ENCODE measurements at places on chromosomes 3 and 15.

- no peak for DNase-seq
These were observed 170.9 kb downstream of the EPHB1 start for GRCh38 chr3:134965865-134966481.

GRCh38 chr3:37703626-37704025 lies 158.1 kb upstream of the CTDSPL start:
- no peak for DNase-seq

DNA sequence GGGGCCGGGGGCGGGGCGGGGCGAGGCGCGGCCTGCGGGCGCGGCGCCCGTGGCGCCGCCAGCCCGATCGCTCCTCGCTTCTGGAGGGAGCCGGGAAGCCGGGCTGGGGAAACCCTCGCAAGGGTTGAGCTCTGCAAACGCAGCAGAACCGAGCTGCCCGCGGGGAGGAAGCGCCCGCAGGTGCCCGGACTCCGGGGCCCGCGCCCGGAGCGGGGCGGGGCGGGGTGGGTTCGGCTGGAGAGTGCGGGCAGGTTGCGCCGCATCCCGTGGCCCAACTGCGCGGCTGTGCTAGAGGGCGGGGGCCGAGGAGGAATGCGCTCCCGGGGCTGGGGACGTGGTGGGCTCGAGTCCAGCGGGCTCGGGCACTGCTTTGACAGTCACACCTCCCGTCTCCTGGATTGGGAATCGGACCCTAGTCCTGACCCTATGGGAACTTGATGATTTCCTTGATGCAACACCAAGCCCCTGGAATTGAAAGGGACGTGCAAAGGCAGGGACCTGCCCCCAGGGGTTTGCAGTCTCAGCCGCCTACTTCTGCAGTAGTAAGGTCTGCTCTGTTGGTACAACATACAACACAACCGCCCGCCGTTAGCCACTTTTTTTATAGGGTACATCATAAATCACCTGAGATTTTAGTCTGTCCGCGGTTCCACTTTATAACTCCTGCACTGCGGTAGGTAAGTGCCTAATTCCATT lies 34.3 kb downstream of the ZBTB38 start:
- DNase-seq, result no peak

- no peak for DNase-seq
These were observed 84.0 kb downstream of the LIPC start for GRCh38 chr15:58515807-58516206.

DNA sequence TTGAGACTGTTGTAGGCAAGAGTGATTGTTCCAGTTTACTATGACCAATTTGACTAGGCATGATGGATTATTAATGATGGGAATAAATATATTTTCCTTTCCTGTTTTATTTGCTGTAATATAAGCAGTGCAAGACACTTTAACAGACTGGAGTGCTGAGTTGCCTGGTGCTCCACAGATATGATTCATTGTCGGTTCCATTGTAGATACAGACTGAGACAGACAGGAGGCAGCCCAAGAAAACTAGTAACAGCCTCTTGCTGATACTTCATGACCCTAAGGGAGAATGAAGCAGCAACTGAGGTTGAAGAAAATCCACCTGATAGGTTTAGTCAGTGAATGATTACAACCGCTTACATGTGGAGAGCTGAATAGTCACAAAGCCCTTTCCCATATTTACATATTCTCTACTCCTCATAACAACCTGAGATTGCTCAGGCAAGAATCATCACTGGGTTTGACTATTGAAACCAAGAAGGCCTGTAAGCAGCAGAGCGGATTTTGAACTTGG lies 235.1 kb upstream of the TPRG1 start:
- no peak for DNase-seq

GRCh38 chr3:32667072-32667582 lies 17.9 kb upstream of the CNOT10 start:
- DNase-seq, result no peak

GRCh38 chr3:155411500-155412223 lies 118.2 kb upstream of the STRIT1 start:
- no peak for DNase-seq

GRCh38 chr3:192850451-192850981 lies 67.1 kb downstream of the MB21D2 start:
- no peak for DNase-seq

GRCh38 chr3:23987356-23987755 lies 42.3 kb downstream of the NR1D2 start:
- DNase-seq, result no peak

- no peak for DNase-seq
These were observed 81.0 kb downstream of the PLXNA1 start for GRCh38 chr3:127063916-127064315.

DNA sequence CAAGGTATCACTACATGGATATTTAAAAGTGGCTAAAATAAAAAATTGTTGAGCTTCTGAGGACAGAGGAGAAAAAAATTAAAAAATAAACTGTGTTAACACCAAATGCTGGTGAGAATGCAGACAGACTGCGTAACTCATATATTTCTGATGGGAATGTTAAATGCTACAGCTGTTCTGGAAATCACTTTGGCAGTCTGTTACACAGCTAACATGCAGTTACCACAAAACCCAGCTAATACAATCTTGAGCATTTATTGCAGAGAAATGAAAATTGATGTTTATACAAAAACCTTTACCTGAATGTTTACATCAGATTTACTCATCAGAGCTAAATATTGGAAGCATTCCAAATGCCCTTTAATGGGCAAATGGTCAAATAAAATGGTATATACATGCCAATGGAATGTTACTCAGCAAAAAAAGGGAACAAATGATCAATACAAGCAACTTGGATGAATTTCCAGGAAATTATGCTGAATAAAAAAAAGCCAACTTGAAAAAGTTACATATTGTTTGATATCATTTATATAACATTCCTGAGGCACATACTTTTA lies 24.6 kb downstream of the MNS1 start:
- no peak for DNase-seq

GRCh38 chr3:189664311-189664710 lies 33.1 kb downstream of the TP63 start:
- DNase-seq, result no peak

DNA sequence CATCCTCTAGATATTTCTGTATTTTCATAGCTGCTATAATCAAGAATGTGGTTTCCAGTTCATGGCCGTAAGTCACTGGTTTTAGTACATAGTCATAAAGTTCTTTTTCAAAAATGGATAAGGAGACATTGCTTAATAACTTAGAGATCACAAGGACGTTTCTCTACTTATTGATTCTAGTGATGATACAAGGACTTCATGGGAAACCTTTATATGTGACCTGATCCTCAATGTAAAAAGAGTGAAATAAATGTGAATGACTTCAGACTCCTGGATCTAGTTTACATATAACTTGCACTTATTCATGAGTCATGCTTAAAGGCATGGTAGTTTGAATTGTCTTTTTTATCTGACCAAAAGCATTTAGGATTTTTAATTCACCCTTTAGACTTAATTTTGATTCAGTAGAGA lies 35.2 kb downstream of the TSC22D2 start:
- DNase-seq, result no peak

- no peak for DNase-seq
These were observed 58.8 kb downstream of the TUBGCP4 start for GRCh38 chr15:43429687-43430086.

DNA sequence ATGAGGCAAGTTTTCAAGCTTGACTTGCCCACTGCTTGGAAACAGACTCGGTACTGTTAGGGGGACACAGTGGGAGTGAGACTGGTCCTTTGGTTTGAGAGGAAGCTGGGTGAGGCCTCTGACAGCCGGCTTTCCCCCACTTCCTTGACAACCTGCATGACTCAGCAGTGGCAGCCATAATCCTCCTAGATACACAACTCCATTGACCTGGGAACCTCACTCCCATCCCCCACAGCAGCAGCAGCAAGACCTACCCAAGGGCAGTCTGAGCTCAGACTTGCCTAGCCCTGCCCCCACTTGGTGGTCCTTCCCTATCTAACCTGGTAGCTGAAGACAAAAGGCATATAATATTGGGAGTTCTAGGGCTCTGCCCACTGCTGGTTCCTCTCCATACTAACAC lies 1043.5 kb upstream of the ALCAM start:
- no peak for DNase-seq

GRCh38 chr15:62748196-62748595 lies 294.4 kb upstream of the TPM1 start:
- no peak for DNase-seq

DNA sequence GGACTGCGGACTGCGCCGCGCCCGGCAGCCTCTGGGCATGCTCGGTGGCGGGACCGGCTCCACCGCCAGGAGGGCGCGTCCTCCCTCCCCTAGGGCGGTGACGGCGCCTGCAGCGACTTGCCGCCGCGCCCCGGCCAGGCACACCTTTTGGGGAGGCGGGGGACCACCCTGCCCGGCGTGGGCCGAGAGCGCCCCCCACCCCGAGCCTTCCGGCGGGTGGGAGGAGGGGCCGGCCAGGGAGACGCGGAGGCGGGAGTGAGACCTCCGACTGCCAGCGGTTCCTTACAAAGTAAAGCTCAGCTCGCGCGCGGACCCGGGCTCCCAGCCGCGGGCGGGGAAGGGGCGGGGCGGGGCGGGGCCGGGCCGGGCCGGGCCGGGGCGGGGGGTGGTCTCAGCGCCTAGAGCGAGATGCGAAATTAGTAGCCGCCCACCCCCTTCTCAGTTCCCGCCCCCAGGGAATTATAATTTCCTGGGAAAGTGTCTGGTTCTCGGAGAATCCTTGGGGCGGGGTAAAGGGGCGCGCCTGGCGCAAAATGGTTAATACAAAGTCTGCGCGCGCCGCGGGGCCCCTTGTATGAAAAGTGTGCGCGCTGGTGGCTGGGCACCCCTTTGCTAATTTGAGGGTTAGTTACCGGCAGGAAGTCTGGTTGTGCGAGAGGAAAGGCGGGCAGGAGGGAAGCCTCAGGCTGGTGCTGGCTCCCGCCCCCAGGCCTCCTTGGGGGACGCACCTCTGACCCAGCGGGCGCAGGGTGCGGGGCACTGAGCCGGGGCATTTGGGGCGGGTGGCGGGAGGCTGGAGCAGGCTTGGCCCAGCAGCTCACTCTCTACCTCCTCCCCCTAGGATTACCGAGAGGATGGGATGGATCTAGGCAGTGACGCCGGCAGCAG lies 224.8 kb upstream of the IL12A start:
- DNase-seq, result no peak

DNA sequence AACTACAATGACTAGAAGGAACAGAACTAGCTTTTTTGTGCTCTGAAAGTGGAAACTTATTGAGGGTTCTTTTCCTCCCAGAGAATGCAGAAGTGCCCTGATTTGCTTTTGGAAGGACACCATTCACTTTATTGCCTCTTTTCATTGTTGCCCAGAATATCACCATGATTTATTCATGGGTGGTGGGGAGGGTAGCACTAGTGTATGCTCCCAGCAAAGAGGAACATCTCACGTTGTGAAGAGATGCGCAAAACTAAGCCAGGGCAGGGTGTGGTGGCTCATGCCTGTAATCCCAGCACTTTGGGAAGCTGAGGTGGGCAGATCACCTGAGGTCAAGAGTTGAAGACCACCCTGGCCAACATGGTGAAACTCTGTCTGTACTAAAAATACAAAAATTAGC lies 31.4 kb downstream of the FLNB start:
- DNase-seq, result no peak

DNA sequence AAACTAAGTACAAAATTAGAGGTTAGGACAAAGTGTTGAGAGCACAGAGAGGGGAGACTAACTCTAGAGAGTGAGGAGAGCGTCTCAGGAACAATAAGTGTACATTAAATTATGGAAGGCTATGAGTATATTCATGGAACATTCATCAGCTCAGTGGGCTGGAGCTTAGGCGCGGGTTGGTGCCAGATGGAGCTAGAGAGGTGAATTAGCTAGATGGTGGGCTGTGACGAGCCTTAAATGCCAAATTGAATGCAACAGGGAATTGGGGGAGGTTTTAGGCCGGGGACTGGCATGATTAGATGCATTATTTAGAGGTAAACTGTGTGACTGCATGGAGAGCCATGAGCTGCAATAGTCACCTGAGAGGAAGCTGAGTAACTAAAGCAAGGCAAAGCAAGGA lies 97.1 kb downstream of the TMEM108 start:
- DNase-seq, result no peak

GRCh38 chr15:58459560-58459959 lies 27.8 kb downstream of the LIPC start:
- no peak for DNase-seq

- DNase-seq, result no peak
These were observed 14.0 kb upstream of the SSUH2 start for GRCh38 chr3:8658306-8659212.

DNA sequence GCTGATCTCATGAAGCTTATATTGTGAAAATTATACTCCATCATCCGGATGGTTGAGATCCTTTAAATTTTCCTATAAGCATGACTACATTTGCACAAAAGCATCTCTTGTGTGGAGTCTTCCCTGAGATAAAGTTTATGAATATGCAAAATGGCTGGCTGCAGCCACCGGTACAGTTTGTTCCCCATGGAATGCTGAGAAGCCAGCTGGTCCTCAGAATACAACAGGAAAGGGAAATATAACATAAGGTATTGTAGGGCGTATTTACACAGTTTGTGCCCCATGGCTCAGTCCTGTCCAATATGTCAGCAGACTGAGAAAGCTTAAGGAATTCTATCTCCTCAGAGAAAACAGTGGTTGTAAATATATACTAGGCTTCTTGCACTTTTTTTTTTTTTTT lies 468.6 kb downstream of the CNTN6 start:
- DNase-seq, result no peak

DNA sequence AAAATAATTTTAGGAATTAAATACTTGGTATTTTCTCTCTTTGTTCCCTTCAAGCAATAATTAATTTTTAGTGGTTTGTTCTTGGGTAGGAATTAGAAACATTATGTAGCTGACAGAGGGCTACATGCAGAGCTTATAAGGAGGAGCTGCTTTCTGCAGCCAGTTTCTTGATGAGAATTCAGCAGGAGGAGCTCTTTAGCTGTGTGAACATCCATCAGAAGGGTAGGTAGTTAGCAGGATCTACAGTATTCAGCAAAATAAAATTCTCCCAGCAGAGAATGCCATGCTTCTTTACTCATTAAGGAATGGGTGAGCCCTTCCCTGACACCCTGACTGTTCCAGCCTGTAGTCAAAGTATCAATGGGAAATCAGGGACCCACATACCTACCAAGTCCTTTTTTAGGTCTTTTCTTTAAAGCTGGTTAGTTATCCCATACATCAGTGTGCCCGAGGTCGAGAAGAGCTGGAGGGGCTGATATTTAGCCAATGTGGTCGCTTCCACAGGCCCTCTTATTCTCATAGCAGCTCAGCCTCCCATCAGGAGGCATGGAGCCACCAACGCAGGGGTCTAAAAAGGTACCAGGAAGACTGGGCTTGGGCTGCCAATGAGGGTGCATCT lies 54.0 kb downstream of the KCNAB1 start:
- no peak for DNase-seq

GRCh38 chr3:30319713-30320112 lies 286.7 kb upstream of the TGFBR2 start:
- DNase-seq, result no peak

- no peak for DNase-seq
These were observed 1.1 kb downstream of the SSR3 start for GRCh38 chr3:156553705-156554356.

GRCh38 chr3:180433152-180433551 lies 168.8 kb upstream of the TTC14 start:
- no peak for DNase-seq

DNA sequence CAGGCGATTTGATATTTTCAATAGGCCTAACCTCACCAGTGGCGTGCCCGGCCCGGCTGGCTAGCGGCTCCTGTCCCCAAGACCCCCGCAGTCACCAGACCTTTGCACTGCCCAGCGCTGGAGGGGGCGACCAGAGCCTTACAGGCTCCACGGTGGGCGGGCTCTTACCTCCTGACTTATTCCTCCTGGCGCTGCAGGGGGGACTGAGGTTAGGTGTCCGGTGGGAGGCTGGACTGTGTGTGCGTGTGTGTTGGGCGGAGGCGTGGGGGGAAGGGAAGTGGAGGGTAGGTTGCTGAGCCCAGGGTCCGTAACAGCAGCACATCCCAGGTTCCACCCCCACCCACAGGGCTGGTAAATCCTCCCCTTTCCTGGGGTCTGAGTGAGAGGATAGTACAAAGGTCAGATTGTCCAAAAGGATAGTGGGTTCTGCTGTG lies 27.5 kb upstream of the THRB start:
- no peak for DNase-seq
